ENCODE measurements at places on chromosomes 2 and 18. TPM values are rescaled to one million over a fixed set of nuclear protein-coding genes. Genes with fewer than 3 reads are reported as not detected.

- DNase-seq: no peak
Observed at GRCh38 chr2:3300224-3300995, 77.2 kb downstream of the EIPR1 start.

- DNase-seq: no peak
Observed at GRCh38 chr2:132645176-132645575, 24.8 kb downstream of the LYPD1 start.

The RGPD4 gene
- total RNA-seq: 0.05 TPM

- DNase-seq: no peak
Observed at GRCh38 chr2:12033494-12033893, 287.1 kb downstream of the LPIN1 start.

GRCh38 chr2:190482451-190482850 is 52.1 kb downstream of the NEMP2 start:
- no peak for DNase-seq

DNA sequence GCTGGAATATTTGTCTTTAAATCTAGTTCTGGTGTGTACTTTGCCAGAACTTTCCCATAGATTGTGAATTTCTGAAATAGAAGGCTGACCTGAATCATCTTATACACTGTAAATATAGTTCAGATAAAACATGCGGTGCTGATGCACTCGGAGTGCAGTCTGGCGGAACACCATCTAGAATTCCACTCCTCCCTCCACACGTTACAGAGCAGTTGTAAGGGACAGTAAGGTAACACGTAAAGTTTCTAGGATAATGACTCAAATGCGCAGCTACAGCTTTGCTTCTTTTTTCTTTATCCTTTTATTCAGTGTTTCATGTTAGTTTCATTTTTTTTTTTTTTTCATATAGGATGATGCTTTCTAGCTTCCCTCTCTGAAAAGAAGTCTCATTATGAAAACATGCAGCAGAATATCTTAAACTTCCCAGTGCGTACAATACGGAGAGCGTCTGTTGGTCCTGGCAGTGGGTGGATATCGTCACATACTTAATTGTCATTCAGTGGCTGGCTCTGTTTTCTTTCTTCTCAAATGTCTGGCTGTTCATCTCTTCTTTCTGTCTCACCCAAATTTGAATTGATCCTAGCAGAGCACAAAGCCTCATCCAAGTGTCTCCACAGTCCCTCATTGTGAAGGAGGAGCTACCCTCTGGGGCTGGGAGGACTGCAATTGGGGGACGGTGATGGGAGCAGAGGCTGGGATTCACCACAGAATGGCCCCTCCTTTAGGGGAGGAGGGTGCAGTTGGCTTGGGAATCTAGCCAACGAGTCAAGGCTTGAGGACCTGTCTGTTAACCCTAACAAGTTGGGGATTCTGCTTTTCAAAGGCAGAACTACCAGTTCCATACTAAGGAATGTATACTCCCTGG is 138.8 kb downstream of the MYT1L start:
- DNase-seq: no peak

- DNase-seq: no peak
Observed at GRCh38 chr18:51857989-51858388, 482.0 kb upstream of the DCC start.

GRCh38 chr2:26238311-26238958 is 6.0 kb downstream of the HADHA start:
- no peak for DNase-seq

The PLCD4 gene
- 0.37 TPM for total RNA-seq

- no peak for DNase-seq
Observed at GRCh38 chr18:23136326-23137096, 1.2 kb downstream of the CABLES1 start.

The ARMC9 gene
- total RNA-seq: 35.2 TPM

DNA sequence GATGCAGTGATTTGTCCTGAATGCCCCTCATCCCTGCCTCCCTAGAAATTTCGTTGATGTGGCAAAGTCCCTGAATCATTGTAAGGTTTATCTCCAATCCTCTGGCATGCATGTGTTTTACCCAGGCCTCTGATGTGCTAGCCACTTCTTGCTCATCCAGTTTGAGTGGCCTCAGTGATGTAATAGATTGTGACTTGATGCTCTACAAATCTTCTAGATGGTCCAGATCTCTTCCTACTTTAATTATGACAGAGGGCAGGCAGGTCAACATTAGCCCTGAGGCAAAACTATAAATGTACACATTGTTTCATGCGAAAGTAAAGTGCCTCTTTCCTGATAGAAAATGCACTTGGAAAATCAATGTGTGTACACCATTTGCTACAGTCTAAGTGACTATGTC is 54.5 kb downstream of the LONRF2 start:
- no peak for DNase-seq

GRCh38 chr2:239751679-239752355 is 273.3 kb downstream of the NDUFA10 start:
- no peak for DNase-seq

DNA sequence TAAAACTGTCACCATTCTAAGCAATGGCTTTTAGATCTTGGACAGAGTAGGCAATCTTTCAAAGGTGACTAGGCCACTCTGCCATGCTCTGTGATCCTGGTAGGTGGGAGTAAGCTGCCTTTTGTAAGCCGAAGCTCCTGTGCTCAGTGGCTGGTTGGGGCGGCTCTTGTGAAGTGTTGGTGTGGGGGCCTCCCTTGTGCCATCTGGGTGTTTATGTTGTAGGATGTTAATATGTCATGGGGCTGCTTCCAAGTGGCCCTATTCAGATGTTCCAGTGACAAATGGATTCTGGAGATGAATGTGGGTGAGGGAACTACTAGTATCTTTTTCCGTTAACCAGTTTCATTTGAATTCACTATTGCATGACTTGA is 116.8 kb upstream of the SPRED2 start:
- no peak for DNase-seq

GRCh38 chr18:53380063-53380639 is 844.3 kb downstream of the MBD2 start:
- peak; percentile 5 for DNase-seq

The IL37 gene
- not detected for total RNA-seq

DNA sequence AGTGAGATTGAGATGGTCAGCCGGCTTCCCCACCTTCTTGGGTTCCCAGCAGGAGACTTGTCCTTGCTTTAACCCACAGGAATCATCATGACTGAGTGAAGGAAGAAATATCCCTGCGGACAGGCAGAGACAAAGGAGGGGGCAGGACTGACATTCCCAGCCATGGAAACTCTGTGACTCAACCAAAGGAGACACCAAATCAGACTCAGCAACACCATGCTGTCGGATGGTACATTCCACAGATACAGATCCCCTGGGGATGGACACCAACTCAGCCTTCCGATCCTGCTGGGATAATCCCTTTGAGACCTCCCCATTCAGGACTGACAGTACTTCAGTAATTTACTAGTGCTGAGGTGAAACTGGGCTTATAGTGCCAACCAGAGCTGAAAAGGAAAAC is 518.3 kb downstream of the XIRP2 start:
- DNase-seq: no peak

The NDC80 gene
- total RNA-seq: 52.1 TPM

DNA sequence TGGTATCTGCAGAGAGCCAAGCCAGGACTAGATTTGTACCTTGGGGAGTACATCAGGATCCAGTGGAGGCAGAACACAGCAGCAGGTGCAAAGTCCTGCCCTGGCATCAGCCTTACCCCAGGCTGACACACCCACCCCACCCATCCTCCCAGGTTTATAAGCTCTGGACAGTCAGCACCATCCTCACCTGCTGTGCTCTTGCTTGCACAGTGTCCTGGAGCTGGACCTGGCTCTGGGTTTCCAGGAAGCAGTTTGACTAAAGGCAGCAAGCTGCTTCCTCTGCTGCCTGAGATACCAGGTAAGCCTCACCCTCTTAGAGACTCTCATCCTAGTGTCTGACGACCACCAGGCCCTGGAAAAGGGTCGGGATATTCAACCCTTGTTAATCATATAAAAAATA is at the start of gene SULT1C3:
SULT1C3 (plus strand) TSS at position 183 of the 400 bp plus-strand sequence. CDS start 7,227 bp downstream, outside the sequence.
- no peak for DNase-seq

DNA sequence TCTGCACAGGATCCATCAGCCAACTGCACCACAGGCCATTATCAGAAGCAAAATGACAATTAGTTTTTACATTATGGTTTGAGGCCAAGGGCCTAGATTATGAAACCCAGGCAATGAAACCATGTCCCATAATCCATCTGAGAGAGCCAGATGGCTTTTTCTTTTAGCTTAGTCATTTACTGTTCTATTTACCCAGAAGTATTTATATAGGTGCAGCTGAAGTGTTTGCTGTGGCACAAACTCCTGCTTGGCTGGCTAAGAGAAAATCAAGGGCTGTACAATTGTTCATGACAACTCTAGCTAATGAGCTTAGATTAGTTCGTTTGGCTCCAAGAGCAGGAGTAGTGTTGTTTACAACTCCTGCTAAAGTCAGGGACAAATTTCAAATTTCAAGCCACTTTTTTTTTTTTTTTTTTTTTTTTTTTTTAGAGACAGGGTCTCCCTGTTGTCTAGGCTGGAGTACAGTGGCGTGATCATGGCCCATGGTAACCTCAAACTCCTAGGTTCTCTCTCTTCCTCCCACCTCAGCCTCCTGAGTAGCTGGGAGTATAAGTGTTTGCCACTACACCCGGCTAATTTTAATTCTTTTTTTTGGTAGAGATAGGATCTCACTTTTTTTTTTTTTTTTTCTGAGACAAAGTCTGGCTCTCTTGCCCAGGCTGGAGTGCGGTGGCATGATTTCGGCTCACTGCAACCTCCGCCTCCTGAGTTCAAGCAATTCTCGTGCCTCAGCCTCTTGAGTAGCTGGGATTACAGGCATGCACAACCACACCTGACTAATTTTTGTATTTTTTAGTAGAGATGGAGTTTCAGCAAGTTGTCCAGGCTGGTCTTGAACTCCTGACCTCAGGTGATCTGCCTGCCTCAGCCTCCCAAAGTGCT is 18.4 kb upstream of the REV1 start:
- DNase-seq: no peak

The HAAO gene
- total RNA-seq: 3.5 TPM

GRCh38 chr2:196155575-196155974 is 15.8 kb downstream of the STK17B start:
- DNase-seq: no peak

GRCh38 chr2:3176071-3176868 is 201.3 kb downstream of the EIPR1 start:
- DNase-seq: no peak

DNA sequence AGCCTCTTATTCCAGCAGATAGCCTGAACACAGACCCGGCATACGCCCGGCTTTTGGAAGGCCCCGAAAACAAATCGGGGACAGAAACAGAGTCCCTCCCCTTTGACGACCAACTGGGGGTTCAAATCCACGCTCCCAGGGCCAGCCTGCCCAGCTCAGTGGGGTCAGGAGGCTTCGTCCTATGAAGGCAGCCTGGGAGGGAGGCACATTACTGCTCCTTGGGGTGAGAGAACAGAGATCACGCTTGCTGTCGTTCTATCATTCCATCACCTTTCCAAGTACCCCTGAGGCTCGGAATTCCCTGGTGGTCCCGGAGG is 208.8 kb upstream of the SALL3 start:
- no peak for DNase-seq

DNA sequence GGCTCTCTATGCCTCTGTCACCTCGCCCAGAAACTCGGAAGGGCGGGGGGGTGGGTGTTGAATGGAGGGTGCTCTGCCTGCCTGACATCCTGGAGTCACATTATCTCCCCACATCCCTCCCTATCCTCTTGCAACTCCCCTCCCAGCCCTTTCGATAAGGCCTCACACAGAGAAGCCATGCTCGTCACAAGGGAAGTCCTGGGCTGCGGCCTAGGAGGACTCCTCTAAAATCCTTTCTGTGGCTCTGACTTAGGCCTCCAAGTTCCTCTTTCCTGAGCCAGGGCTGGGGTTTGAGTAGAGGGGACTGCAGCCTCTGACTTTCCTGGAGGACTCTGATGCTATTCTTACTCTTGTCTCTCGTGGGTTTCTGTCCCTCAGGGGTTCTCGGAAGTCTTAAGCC is 75.0 kb upstream of the PKDCC start:
- no peak for DNase-seq

DNA sequence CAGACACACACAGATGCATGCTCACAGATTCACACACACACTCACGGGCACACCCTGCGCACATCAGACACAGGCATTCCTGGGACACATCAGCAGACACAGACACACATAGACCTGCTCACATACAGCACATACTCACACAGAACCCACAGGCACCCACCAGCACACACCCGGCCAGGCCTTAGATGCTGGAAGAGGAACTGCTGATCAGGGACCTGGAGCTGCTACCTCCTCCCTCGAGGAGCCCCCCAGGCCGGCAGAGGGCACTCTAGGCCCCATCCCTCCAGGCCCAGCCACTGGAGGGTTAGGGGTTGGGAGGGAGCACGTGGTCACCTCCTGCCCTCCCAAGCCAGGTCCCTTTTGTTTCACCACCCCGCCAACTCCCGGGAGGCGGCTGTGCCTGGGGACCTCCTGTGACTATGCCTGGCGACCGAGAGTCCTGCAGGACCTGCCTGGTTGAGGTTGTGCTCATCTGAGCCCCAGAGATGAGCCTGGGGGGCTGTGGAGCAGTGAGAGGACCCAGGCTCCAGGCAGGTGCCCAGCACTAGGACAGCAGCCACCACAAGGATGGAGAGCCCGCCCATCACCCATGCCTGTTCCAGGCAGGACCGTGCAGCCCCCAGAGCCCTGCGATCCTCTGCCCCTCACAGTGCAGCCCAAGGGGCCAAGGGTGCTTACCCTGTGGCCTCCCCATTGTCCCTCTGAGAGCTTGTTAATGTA is 21.0 kb upstream of the PTMA start:
- peak; percentile 76 for DNase-seq

GRCh38 chr2:170530284-170530745 is 184.8 kb upstream of the SP5 start:
- DNase-seq: no peak

The RNF144A gene
- total RNA-seq: 49.6 TPM

- no peak for DNase-seq
Observed at GRCh38 chr18:58800582-58800981, 64.1 kb upstream of the ZNF532 start.

The KLHL41 gene
- total RNA-seq: 0.73 TPM

DNA sequence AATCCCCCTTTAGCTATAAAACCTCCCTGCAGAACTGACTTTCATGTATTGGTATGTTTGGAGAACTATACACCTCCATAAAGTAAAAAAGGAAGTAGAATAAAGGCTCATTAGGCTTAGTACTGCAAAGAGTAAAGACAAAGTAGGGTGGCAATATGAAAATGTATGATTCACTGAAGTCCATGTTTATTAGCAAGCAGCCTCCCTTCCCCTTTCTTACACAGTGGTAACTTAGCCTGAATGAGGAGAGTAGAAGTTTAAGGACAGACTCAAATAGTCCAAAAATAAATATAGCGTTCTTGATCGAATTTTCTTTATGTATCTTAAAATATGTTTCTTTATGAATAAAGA is 1.5 kb downstream of the ZNF804A start:
- no peak for DNase-seq

The C2orf80 gene
- total RNA-seq: 1.0 TPM

GRCh38 chr18:58045242-58046092 is 1.4 kb downstream of the NEDD4L start:
- peak; percentile 31 for DNase-seq

DNA sequence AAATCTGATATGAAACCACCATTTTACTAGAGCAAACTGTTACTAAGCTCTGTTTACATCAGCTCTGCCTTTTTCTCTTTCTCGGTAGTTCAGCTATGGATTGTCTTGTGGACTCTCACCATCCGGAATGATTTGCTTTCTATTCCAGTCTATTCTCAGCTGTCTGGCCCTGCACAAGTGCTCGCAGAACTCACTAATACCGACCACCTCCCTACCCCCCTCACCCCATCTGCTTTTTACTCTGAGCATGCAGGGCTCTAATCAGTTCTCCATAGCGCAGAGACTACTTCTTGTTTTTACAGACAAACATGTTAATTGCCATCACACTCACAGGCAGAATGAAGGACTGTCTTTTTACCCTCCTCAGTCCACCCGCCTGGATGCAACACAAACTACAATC is 180.7 kb upstream of the POU3F3 start:
- DNase-seq: no peak
